ENCODE measurements at places on chromosomes 6 and 20.

- DNase-seq: no peak
Observed at GRCh38 chr6:119821380-119821779, 471.8 kb upstream of the MAN1A1 start.

DNA sequence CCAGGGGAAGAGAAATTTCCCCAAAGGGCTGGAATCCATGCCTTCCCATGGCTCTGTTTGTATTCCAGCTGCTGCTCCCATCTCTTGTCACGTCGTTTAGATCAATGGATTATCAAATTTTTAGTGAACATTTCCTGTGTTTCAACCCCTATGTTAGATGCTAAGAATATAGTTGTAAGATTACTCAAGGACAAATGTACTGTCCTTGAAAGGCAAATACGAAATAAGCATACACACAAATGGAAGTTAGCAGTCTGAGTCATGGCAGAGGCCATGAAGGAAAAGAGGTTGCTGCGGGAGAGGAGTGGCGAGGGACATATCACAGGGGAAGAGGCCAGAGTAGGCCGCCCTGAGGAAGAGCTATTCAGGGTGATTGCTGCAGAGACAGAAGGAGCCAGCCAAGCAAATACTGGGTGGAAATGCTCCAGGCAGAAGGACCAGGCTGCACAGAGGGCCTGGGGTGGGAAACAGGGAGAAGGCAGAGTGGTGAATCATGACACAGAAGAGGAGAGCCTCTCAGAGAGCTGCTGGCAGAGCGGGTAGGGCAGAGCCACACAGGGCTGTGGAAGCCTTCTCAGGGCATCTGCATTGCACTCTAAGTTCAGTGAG, 219.2 kb upstream of the LRFN2 start:
- DNase-seq: no peak

DNA sequence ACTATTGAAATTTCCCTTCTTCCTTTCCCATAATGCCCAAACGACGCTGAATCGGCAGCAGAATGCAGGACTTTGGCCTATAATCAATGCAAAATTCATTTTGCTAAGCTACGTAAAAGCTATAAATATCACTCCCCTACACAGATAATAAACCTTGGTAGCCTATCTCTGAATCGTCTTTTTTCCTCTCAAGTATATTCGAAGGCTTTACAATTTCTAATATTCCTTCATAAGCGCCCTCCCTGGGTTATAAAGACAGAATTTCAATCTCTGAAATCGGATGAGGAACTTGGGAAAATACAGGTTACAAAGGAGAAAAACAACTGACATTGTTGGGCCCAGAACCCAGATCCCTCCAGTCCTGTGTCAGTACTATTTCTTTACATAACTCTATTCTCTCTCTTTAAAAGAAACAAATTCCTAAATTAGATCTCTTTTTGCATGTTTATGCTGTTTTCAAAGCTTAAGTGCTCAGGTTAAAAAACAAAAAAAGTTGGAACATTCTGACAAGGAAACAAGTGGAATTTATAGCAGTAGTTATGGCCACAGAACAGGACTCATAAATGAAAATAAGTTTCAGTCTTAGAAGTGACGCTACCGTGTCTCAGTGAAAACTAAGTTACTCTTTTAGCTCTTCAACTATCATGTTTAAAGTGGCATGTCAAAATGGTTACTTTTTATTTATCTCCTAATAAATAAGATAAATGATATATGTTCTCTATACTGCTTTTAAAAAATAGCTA, 84.5 kb downstream of the SESN1 start:
- no peak for DNase-seq

GRCh38 chr6:33213989-33214335, 5.7 kb downstream of the RING1 start:
- no peak for DNase-seq

DNA sequence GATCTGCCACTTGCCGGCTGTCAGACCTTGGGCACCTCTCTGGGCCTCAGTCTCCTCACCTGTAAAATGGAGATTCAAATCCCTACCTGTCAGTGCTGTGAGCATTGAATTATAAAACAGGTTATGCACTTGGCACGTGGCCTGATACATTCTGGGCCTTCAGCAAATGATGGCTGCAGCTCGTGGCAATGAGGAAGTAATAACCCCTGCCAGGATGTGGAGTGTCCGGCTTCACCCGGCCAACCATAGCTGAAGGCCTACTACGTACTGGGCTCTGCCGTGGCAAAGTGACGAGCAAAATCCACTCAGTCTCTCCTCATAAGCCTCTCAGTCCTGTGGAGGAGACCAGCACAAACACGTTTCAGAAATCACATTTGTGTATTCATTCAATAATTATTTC, 10.9 kb upstream of the VSTM2L start:
- DNase-seq: no peak

- DNase-seq: no peak
Observed at GRCh38 chr6:501891-502601, 110.5 kb downstream of the IRF4 start.

- no peak for DNase-seq
Observed at GRCh38 chr20:32869562-32869961, 10.8 kb downstream of the EFCAB8 start.

- no peak for DNase-seq
Observed at GRCh38 chr6:5053864-5054244, 31.3 kb upstream of the PPP1R3G start.

- no peak for DNase-seq
Observed at GRCh38 chr6:135419162-135419561, 78.4 kb downstream of the AHI1 start.

DNA sequence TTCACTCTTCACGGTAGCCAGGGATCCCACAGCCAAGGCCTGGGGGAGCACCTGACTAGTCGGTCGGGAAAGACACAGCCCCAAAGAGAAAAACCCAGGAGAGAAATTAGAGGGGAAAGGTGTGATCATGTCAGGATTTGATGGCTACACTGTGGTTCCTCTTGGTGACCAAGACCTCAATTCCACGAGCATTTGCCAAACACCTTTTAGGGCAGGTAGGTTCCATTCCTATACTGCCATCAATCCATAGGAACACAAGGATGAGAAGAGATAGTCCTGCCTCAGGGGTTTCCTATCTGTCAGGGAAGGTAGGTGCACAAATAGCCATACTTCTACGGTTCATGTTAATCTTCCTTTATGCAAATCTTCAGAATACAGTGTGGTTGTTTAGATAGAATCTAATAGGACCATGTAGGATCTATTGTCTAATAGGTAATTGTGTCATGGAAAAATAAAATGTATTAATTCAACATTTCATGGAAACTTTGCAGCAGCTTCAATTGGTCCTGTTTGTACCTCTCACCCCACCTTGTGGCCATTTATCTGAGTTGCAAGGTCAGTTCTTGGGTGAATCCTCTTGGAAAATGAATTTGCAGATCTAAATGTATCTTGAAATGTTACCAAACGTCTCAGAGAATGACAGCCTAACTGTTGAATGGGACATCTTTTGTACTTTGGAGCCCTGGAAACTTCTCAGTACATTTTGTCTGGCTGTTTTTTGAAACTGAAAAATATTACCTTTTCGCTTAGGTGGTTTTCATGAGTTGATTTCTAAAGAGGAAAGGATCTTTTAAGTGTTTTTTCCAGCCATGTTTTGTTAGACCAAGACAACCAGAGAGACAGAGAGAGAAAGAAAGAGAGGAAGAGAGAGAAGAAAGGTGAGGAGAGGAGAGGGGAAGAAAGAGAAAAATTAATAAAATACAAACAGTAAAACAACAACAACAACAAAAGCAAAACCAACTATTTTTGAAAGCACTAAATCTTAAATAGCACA, 33.7 kb upstream of the IYD start:
- DNase-seq: no peak

DNA sequence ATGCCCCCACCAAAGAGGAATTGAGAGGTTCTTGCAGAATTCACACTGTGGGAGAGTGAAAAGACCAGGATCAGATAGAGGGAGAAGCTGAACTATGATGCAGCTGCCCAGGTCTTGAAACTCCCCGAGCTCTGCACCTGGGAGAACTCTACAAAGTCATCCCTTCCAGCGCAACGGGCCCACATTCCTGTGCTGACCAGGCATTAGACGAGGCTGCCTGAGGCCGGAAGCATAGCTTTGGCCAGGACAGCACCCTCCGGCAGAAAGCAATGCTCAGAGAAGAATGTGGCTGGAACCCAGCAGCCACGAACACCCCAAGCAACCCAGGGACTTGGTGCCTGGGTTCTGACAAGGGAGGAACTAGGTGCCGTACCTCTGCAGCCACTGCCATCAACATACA, 281.5 kb upstream of the CDH4 start:
- DNase-seq: no peak

DNA sequence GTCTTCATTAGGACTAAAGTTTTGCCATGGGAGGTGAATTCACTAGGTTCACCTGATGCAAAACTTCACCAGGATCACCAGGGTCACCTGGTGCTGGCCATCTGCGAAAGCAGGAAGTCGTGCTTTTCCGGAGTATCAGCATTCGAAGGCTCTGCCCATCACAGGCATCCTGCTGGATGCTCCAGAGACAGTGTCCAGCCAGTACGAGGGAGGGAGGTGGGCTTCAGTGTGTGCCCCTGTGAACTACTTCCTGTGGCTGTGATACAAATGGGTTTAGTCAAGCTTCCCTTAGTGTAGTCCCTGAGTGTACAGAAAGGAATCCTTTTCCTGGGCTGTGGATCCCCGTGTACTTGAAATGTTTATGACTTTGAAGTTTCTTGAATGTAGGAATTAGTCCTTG, 3.4 kb upstream of the RPS6KA2 start:
- no peak for DNase-seq

- no peak for DNase-seq
Observed at GRCh38 chr6:113645576-113645970, 211.6 kb upstream of the MARCKS start.

DNA sequence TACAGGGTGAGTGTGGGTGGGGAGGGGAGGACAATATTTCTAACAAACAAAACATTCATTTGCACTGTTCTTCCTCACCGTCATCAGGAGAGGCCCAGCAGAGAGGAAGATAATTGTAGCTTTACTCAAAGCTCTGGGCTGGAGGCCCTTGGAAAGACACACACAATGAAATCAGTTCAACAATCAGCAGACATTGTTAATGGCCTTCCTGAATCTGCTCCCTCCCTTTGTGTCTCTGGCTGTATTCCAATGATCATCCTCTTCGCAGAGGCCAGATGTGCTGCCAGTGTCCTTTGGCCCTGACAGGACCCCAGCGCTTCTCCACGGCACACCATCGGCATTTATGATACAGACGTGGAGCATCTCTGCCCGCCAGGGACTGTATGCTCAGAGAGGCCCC, 44.6 kb upstream of the LRFN2 start:
- DNase-seq: no peak

DNA sequence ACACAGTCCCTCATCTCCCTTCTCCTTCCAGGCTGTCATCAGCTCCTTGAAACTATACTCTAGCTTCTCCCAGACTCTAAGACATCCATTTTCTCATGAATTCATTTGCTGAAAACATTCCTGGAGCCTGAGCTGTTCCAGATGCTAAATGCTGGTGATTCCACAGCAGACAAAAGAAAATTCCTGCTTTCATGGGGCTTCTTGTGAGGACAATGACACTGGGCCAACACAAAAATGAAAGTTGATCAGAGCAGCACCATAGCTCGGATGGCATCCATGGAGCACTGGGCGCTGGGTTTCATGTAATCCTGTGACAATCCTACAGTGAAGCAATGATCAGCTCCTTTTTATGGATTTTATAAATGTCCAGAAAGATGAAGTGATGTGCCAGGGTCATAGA, 47.4 kb upstream of the STX16 start:
- DNase-seq: no peak

- no peak for DNase-seq
Observed at GRCh38 chr20:44627364-44628010, 24.0 kb downstream of the ADA start.

GRCh38 chr6:116514111-116514510, 2.7 kb downstream of the CALHM5 start:
- no peak for DNase-seq

DNA sequence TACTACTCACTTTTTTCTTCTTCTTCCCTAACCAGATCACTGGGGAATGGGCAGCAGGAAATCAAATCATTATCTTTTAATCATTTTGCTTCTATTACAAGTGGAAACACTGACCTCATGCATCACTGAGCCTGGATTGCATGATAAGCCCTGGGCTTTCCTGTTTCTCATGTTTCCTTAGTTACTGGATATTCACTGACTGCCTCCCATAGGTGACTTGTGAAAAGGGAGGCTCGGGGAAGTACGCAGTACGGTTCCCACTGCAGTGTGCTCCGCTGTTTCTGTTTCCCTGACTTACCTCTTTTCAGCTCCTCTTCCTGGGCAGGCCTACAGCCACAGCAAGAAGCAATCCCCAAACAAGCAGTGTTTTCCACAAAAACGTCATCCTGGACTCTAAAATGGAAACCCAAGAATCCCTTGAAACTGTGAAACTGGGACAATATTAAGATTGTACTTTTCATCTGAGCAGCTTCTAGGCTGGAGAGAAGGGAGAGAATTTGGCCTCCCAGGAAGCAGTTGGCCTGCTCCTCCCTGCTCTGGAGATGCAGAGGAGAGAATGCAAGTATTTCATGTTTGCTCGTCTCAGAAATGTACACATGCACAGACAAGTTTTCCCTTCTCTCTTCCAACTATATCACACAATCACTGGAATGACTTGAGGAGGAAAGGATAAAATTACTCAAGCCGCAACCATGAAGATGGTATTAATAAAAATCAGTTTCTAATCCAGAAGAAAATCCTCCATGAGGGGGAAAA, 13.1 kb downstream of the BTNL2 start:
- no peak for DNase-seq

DNA sequence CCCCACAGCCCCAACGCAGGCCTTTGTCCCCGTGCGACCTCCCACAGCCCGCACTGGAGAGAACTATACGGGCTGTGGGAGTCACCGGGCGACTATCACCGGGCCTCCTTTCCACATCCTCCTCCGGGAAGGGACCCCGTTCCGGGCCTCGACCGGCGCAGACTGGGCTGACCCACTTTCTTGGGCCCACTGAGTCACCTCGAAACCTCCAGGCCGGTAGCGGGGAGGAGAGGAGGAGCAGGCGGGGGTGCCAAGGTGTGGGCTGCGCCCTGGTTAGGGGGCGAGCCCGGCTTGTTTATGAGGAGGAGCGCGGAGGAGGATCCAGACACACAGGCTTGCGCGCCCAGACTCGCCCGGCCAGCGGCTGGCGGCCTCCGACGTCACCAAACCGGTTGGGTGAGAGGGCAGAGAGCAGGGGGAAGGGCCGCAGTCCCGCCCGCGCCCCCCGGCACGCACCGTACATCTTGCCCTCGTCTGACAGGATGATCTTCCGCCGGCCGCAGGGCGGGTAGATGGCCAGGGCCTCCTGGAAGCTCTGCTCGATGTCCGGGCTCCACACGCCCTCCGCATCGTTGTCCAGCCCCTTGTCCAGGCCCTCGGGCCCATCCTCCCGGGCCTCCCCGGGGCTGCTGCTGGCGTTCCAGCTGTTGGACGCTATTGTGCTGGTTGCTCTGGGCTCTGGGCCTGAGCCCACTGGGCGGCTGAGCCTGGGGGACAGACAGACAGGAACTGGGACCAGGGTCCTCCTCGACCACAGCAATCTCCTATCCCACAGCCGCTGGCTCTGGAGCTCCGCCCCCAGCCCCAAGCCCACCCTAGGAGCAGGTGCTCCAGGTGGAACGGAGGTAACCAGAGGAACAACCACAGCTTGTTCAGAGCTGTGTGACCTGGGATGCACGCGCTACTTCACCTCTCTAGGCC, 10.6 kb downstream of the TEAD3 start:
- no peak for DNase-seq
